ENCODE measurements at places on chromosomes 7 and 10. TPM values are rescaled to one million over a fixed set of nuclear protein-coding genes. Genes with fewer than 3 reads are reported as not detected.
A peak's percentile ranks its signal among the peaks of the same experiment; 100 is the strongest.

GRCh38 chr7:63899691-63900393 is 98.8 kb upstream of the ZNF722 start:
- H3K27ac ChIP-seq = no peak overlapping the region
- no peaks in the 10 kb centered on the region for H3K4me1 ChIP-seq
- no peaks in the 10 kb centered on the region for H3K27me3 ChIP-seq

DNA sequence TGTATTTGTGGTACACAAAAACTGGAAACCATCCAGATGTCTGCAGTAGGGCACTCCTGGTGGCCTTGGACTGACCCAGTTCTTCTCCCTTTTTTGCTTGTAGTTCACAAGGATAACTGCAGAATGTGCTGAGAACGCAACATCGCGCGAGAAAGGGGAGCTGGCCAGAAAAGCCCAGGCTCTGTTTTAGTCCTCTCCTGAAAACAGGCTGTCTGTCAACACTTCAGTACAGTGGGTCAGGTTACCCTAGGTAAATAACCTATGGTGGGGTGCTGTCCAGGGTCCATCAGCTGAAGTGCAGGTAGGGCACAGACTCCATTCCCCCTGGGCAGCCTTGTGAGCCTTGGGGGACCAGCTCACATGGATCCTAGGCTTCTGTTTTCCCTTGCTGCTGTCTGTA is 495.8 kb downstream of the MDFIC start:
- H3K36me3 ChIP-seq = no peaks in the 10 kb centered on the region
- H3K27me3 ChIP-seq = no peaks in the 10 kb centered on the region
- no peak overlapping the region for H3K27ac ChIP-seq
- no peak for DNase-seq
- H3K4me3 ChIP-seq = no peak overlapping the region
- H3K4me1 ChIP-seq = no peaks in the 10 kb centered on the region

The SPDYE9 gene
- 0.06 TPM for total RNA-seq

DNA sequence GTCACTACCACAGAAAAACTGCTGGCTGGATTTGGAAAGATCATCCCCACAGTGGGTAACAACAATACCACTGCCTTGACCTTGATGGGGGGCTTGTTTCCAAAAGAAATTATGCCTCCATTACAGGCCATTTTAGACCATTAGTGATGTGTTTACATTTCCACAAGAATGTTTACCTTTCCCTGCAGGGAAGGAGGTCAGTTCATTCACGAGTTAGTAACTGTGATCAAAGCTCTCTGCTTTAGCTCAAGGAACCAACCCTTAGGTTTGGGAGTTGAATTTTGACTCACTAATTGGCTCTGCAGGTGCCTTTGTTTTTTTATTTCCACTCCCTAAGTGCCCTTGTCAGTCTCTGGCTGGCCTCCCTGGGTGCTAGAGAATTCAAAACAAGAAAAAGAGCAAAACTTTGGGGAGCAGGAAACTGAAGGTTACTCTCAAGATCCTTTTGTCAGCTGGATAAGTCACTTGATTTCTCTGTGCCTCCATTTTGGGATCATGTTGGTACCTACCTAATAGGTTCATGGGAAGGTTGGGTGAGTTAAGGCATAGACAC is 41.1 kb upstream of the NUPR2 start:
- no peaks in the 10 kb centered on the region for H3K27me3 ChIP-seq
- H3K27ac ChIP-seq = no peak overlapping the region
- no peak for DNase-seq
- no peaks in the 10 kb centered on the region for H3K36me3 ChIP-seq
- no peak overlapping the region for H3K4me3 ChIP-seq
- no peaks in the 10 kb centered on the region for H3K4me1 ChIP-seq

GRCh38 chr7:21946222-21946709 is 567 bp upstream of the CDCA7L start:
- no peak overlapping the region for H3K27ac ChIP-seq
- no peaks in the 10 kb centered on the region for H3K36me3 ChIP-seq
- H3K4me1 ChIP-seq = peaks cover 16% of the 10 kb centered on the region
- peaks cover 15% of the 10 kb centered on the region for H3K27me3 ChIP-seq
- no peak for DNase-seq

The LRIT1 gene
- total RNA-seq = not detected

GRCh38 chr7:12103948-12104347 is 107.1 kb upstream of the TMEM106B start:
- no peak overlapping the region for H3K27ac ChIP-seq
- no peak overlapping the region for H3K4me3 ChIP-seq
- H3K27me3 ChIP-seq = no peaks in the 10 kb centered on the region
- no peaks in the 10 kb centered on the region for H3K4me1 ChIP-seq
- DNase-seq = no peak

The WNT8B gene
- 0.06 TPM for total RNA-seq

DNA sequence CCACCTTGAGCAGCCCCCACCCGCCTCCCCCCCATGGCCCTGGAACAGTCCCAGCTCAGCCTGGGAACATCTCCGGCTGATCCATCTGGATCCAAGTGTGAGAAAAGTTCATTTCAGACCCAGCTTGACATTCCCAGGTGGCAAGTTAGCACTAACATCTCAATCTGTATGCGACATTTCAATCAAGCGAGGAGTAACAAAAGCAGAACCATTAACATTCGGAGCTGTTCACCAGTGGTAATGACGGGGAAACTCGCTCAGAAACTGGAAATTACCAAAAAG is 65.4 kb downstream of the PAX2 start:
- no peak for DNase-seq
- H3K27me3 ChIP-seq = peaks cover 13% of the 10 kb centered on the region
- no peak overlapping the region for H3K4me3 ChIP-seq
- H3K27ac ChIP-seq = no peak overlapping the region
- H3K4me1 ChIP-seq = peaks cover 59% of the 10 kb centered on the region
- peaks cover 14% of the 10 kb centered on the region for H3K36me3 ChIP-seq

- no peaks in the 10 kb centered on the region for H3K4me1 ChIP-seq
- no peaks in the 10 kb centered on the region for H3K27me3 ChIP-seq
- peak overlapping the region; percentile 22 for H3K4me3 ChIP-seq
- no peaks in the 10 kb centered on the region for H3K36me3 ChIP-seq
- no peak overlapping the region for H3K27ac ChIP-seq
- peak; percentile 80 for DNase-seq
Observed at GRCh38 chr7:106598663-106599342, 62.2 kb downstream of the CCDC71L start.

- H3K4me3 ChIP-seq = no peak overlapping the region
- no peak for DNase-seq
- no peaks in the 10 kb centered on the region for H3K27me3 ChIP-seq
- no peak overlapping the region for H3K27ac ChIP-seq
Observed at GRCh38 chr7:84686373-84686772, 491.8 kb upstream of the SEMA3A start.

GRCh38 chr7:43351683-43352082 is 231.2 kb upstream of the STK17A start:
- H3K4me1 ChIP-seq = no peaks in the 10 kb centered on the region
- DNase-seq = no peak
- no peak overlapping the region for H3K27ac ChIP-seq
- no peak overlapping the region for H3K4me3 ChIP-seq
- H3K36me3 ChIP-seq = no peaks in the 10 kb centered on the region

- H3K27me3 ChIP-seq = no peaks in the 10 kb centered on the region
- no peak overlapping the region for H3K4me3 ChIP-seq
- no peak overlapping the region for H3K27ac ChIP-seq
- H3K36me3 ChIP-seq = no peaks in the 10 kb centered on the region
- DNase-seq = no peak
Observed at GRCh38 chr7:25557379-25557917, 329.2 kb upstream of the NPVF start.

GRCh38 chr10:96053985-96054384 is 10.6 kb downstream of the CCNJ start:
- no peaks in the 10 kb centered on the region for H3K27me3 ChIP-seq
- no peak overlapping the region for H3K27ac ChIP-seq
- H3K36me3 ChIP-seq = peaks cover 6% of the 10 kb centered on the region

The NXPH1 gene
- total RNA-seq = 17.1 TPM

- H3K36me3 ChIP-seq = no peaks in the 10 kb centered on the region
- H3K4me3 ChIP-seq = no peak overlapping the region
- no peaks in the 10 kb centered on the region for H3K27me3 ChIP-seq
Observed at GRCh38 chr10:117462424-117462792, 80.1 kb upstream of the EMX2 start.

- H3K4me1 ChIP-seq = peaks cover 11% of the 10 kb centered on the region
- no peak overlapping the region for H3K27ac ChIP-seq
- H3K27me3 ChIP-seq = peaks cover 22% of the 10 kb centered on the region
Observed at GRCh38 chr10:114103284-114103683, 59.6 kb downstream of the ADRB1 start.

GRCh38 chr10:74437822-74438221 is 286.8 kb downstream of the ADK start:
- no peaks in the 10 kb centered on the region for H3K36me3 ChIP-seq
- DNase-seq = no peak
- H3K27ac ChIP-seq = no peak overlapping the region
- H3K27me3 ChIP-seq = no peaks in the 10 kb centered on the region

The SPACDR gene
- 2.1 TPM for total RNA-seq

DNA sequence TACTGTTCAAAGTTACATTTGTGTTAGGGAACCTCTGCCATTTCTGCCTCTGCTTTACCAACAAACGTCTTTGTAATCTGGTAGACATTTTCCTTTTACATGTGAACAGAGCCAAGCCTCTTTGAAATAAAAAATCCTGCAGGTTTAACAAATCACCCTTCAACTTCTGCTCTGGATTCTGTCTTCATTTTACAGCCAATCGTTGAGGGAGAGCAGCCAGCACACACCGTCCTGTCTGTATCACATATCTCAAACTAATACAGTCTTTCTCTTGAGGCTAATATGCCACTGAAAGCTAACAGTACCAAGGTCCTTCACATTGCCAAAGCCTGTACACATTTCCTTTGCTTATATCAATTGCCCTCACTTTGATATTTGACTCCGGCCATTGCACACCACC is 468.6 kb upstream of the TEX47 start:
- H3K4me1 ChIP-seq = no peaks in the 10 kb centered on the region
- no peaks in the 10 kb centered on the region for H3K36me3 ChIP-seq
- no peak overlapping the region for H3K4me3 ChIP-seq

DNA sequence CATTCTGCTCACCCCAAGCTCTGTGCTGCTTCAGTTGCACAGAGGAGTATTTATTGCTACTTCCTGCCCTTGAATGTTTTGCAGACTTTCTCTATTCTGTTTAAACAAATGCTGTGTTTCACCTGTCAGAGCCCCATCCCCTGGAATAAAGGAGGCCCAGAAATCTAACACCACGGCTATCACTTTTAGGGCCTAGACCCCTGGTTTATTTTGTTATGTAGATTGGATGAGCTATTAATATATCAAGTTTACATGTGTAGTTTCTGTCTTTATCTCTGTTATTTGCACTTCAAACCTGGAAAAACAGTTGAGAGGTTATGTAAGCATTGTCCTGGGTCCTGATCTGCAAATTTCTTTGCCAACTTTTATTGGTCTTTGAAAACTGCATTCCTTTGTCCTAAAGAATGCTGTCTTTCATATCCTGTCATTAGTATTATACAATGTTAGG is 630.1 kb downstream of the PARD3 start:
- no peaks in the 10 kb centered on the region for H3K27me3 ChIP-seq
- H3K27ac ChIP-seq = peak overlapping the region; percentile 8
- H3K36me3 ChIP-seq = no peaks in the 10 kb centered on the region

The HPS1 gene
- 27.2 TPM for total RNA-seq

GRCh38 chr7:144057954-144058353 is 9.2 kb downstream of the OR2A5 start:
- DNase-seq = no peak
- no peaks in the 10 kb centered on the region for H3K36me3 ChIP-seq
- H3K4me3 ChIP-seq = no peak overlapping the region
- H3K27me3 ChIP-seq = no peaks in the 10 kb centered on the region

The CABCOCO1 gene
- 6.6 TPM for total RNA-seq

The CALU gene
- 127 TPM for total RNA-seq

DNA sequence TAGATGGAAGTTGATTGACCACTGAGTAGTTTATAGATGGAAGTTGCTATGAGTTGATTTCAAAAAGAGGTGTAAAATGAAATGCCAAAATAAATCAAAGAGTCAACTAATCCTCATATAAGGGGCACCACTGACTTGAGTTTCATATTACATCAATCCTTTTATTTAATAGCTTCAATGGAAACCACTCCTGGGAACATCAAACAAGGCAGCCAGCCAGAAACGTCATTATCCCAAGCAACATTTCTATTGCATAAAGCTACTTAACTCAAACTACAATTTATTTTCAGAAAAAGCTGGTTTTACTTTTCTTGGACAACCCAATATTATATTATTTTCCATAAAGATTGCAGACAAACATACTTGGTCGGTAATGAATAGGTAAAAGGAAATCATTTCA is 162.1 kb downstream of the TSPAN12 start:
- H3K36me3 ChIP-seq = no peaks in the 10 kb centered on the region
- H3K4me3 ChIP-seq = no peak overlapping the region
- DNase-seq = no peak
- H3K27me3 ChIP-seq = no peaks in the 10 kb centered on the region
- H3K4me1 ChIP-seq = no peaks in the 10 kb centered on the region
- H3K27ac ChIP-seq = no peak overlapping the region

The PLAC9 gene
- 81.7 TPM for total RNA-seq

The SEMA3D gene
- total RNA-seq = 35.7 TPM
